ENCODE measurements at places on chromosomes 3 and 15. TPM values are rescaled to one million over a fixed set of nuclear protein-coding genes. Genes with fewer than 3 reads are reported as not detected.

DNA sequence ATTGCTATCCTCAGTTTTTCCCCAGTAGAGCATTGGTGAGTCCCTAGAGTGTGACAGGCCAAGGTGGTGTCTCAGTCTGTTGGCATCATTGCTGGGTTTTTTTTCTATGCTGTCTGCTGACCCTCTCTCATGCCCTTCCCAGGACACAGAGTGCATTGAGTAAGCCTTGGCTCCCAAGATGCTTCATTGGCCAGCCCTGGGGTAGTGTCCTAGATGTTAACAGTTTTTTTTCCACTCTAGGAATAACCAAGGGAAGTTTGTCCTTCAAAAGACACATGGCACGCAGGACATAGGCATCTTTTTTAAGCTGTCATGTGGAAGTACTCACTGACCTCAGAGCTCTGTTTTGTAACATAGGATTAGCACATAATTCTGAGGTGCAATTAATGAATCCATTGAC is 19.5 kb downstream of the ADAMTSL3 start:
- ATAC-seq: no peak

TMOD2 gene
- total RNA-seq: 4.1 TPM

DNA sequence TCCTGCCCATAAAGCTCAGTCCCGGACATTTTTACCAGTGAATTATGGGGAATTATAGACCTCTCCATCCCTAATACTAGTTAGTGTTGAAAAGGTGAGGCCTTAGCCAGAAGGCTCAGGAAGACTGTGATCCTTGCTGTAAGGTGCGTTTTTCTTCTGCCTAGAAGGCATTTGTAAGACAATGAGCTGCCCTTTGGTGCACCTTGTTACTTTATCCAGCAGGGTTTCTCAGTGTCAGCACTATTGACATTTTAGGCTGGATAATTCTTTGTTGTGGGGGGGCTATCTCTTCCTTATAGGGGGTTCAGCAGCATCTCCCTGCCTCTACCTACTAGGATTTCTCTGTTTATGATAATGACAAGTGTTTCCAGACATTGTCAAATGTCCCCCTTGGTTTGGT is 108.1 kb upstream of the ABHD17C start:
- ATAC-seq: no peak

DNA sequence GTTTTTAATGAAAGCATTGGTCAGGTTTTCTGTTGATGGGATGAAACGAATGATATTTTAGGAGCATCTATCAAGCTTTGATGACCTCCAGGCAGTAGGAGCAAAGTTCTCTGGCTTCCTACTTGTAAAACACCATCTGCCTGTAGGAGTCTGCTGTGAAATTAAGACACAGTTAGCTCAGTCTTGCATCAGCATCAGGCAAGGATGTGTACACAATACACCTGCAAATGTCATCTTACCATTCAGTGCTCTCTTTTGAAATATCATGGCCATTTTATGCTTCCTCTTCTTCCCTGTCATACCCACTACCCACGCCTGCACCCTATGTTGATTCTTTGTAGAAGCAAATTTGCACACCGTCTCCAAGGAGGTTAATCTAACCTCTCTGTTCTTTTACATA is 38.2 kb downstream of the B3GALNT1 start:
- ATAC-seq: no peak

DNA sequence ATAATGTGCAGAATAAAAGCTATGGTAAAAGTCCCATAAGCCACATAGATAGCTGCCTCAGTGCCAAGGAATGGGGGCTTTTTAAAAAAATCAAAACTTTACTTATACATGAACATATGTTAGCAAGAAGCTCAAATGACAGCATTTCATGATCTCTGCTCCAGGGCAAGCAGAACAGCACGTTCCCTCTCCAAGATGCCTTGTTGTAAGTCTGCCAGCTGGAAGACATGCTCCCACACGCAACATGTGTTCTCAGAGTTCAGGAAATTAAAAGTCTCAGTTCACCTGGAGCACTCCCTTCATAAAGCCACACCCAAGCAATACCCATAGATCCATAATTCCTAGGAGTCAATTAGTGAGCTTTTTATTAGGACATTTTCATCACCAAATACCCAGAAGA is 52.2 kb downstream of the ABI3BP start:
- ATAC-seq: peak; percentile 76

WDR93 gene
- total RNA-seq: not detected
